ENCODE measurements at places on chromosomes 13 and 19.

- DNase-seq, result no peak
Observed at GRCh38 chr13:102907016-102907756, 61.4 kb downstream of the ERCC5 start.

DNA sequence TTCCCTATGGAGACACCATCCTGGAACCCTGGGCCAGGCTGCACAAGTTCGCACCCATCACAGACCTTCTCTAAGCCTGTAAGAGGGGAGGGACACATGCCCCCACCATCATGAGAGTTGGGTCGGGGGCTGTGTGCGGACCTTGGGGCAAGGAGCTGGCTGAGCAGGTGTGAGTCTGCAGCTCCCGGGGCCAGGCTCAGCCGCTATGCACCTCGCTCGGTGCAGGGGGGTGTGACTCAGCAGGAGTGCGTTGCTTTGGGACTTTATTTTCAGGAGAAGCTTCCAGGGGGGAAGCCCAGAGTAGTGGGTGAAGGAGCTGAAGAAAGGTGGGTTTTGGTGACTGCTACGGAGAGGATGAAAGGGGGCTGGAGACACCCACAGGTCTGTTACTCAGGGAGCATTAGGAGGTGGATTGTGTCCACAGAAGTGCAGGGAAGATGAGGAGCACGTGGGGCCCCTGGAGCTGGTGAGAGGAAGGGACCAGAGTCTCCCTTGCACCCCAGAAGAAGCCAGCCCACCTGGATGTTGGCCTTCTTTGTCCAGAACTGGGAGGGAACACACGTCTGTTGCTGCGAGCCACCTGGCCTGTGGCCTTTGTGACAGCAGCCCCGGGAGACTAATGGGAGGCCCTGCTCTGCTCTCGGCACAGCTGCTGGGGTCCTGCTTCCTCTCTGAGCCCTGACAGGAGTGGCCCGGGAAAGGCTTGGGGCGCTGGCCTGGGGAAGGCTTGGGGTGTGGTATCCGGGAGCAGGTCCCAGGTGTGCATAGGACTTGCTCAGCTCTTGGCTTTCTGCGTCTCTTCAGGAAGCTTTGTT is 162.6 kb downstream of the TEX29 start:
- no peak for DNase-seq

DNA sequence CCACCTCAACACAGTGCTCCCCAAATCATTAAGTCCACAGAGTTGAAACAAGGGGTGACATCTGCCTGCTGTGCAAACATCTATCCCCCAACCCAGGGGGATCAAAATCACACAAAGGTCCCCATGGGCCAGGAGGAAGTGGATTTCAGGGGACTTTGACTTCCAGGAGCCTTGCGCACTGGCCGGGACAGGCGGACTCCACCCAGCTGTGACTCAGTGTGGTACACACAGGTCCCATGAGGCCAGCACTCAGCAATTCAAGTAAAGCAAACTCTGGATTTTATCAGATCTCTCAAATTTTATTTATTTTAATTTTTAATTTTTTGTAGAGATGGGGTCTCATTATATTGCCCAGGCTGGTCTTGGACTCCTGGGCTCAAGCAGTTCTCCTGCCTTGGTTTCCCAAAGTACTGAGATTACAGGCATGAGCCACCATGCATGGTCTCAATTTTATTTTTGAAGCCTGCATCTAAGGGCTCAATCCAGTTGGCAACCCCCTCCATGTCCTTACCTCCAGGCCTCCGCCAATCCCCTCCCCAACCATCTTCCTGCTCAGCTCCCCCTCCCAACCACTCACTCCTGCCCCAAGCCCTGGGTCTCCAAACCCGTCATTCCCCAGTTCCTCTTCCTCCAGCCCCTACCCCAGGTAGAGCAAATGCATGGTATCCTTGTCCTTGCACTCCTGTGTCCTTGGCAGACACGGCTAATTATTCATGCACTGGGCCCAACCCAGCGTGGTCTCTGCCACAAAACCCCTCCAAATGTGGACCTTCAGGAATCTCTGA is 18.2 kb downstream of the ARHGAP33 start:
- no peak for DNase-seq

GRCh38 chr13:98181111-98181815 is 4.2 kb upstream of the RNF113B start:
- DNase-seq, result no peak

- peak; percentile 94 for DNase-seq
Observed at GRCh38 chr13:27043013-27043412, 128.6 kb downstream of the USP12 start.

- DNase-seq, result no peak
Observed at GRCh38 chr19:35534803-35535480, 1.7 kb downstream of the GAPDHS start.

GRCh38 chr13:43089912-43090498 is 66.6 kb downstream of the DNAJC15 start:
- no peak for DNase-seq
